Cardiac fibroblast (primary cell): ENCODE measurements at places on chromosomes 7 and 10.

GRCh38 chr10:45378914-45379726 lies 5.1 kb downstream of the ALOX5 start:
- no peak for DNase-seq

DNA sequence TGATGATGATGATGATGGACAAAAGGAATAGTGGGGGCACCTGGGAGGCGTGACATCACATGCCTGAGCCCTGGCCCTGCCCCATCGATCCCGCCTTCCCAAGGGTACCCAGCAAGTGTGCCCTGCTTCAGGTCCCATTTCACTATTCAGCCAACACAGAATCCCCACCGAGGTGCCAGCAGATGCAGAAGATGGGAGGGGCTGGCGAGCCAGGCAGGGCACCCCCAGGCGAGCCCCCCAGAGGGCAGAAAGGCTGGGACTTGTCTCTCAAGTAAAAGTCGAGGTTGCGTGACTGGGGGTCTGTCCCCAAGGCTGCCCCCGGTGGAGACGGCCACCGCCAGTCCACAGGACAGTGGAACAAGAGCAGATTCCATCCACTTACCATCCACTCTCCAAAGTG lies 57.5 kb downstream of the INSIG1 start:
- no peak for DNase-seq

DNA sequence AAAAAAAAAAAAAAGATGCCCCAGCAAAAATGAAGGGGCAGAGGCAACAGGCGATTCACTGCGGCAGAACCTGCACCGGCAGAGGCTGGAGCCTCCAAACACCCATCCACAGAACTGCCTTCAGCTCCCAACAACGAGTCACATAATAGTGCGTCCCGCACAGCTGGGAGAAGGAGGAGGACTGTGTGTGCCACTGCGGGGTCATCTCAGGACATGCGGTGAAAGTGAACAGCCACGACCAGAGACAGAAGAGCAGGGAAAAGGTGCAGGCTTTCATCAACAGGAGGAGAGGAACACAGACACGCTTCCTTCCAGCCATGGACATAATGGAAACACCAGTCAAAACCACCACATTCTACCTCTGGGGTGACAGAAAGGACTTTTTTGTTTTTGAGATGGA lies 34.1 kb downstream of the DAGLB start:
- DNase-seq = no peak

- DNase-seq = no peak
These were observed 34.7 kb downstream of the HYAL4 start for GRCh38 chr7:123879628-123880027.

- DNase-seq = no peak
These were observed 39.2 kb upstream of the SMNDC1 start for GRCh38 chr10:110343947-110344346.

- DNase-seq = no peak
These were observed 6.0 kb downstream of the ICA1 start for GRCh38 chr7:8255680-8256655.

DNA sequence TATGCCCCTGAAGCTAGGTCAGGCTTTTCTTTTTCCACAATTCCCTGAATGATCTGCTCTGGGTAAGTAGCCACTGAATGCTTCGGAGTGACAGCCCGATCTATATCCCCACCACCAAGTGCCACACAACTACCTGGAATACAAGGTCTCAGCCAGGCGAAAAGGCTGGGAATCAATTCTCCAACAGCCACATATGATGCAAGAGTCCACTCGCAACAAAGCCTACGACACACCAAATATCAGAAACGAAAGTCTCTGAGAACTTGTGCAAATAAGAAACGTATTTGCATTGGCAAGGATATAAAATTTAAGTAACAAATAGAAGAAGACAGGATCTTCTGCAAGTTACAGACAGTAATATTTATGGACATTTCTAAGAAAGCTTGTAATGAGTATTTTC lies 5.7 kb downstream of the HIPK2 start:
- DNase-seq = peak; percentile 35

GRCh38 chr7:47779341-47779771 lies 168.9 kb downstream of the PKD1L1 start:
- no peak for DNase-seq

- DNase-seq = peak; percentile 10
These were observed 14.1 kb downstream of the GLI3 start for GRCh38 chr7:42222891-42223290.

GRCh38 chr10:62818426-62819011 lies 2.4 kb upstream of the EGR2 start:
- DNase-seq = peak; percentile 42
